OCI-LY7 (cell line): ENCODE measurements at places on chromosomes 16 and 17. TPM values are rescaled to one million over a fixed set of nuclear protein-coding genes. Genes with fewer than 3 reads are reported as not detected.

DNA sequence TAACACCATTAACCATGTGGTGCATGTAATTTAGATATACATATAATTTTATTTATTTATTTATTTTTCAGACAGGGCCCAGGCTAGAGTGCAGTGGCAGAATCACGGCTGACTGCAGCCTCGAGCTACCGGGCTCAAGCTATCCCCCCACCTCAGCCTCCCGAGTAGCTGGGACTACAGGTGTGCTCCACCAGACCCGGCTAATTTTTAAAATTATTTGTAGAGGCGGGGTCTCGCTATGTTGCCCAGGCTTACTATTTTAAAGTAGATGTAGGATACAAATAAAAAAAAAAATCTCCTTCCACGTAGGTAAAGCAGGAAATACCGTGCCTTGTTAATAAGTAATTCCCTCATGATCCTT, 446 bp upstream of the COQ7 start:
- no peak for DNase-seq

- no peak for DNase-seq
These were observed 13.7 kb downstream of the CLCN7 start for GRCh38 chr16:1461146-1461545.

GRCh38 chr16:11232852-11233726, 22.9 kb downstream of the SOCS1 start:
- DNase-seq = peak; percentile 51

GRCh38 chr17:14078027-14078426, 8.7 kb downstream of the COX10 start:
- no peak for DNase-seq

GRCh38 chr17:68400404-68400735, 56.9 kb downstream of the WIPI1 start:
- no peak for DNase-seq

DNA sequence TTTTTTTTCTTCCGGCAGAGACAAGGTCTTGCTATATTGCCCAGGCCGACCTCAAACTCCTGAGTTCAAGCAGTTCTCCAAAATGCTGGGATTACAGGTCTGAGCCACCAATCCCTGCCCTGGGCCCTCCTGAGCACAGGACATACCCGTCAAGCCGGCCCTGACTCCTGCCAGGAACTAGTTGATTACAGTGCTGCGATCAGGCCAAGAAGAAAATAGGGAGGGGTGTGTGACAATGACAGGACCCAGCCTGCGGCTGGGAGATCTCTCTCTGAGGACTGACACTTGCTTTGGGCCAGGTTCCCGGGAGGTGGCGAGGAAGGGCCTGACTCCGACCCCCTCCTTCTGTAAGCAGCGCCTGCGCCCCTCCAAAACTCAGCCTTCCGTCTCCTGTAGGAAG, 276.6 kb downstream of the MRTFB start:
- DNase-seq = no peak

GRCh38 chr17:68847711-68848110, 107.5 kb downstream of the ABCA8 start:
- DNase-seq = no peak

DNA sequence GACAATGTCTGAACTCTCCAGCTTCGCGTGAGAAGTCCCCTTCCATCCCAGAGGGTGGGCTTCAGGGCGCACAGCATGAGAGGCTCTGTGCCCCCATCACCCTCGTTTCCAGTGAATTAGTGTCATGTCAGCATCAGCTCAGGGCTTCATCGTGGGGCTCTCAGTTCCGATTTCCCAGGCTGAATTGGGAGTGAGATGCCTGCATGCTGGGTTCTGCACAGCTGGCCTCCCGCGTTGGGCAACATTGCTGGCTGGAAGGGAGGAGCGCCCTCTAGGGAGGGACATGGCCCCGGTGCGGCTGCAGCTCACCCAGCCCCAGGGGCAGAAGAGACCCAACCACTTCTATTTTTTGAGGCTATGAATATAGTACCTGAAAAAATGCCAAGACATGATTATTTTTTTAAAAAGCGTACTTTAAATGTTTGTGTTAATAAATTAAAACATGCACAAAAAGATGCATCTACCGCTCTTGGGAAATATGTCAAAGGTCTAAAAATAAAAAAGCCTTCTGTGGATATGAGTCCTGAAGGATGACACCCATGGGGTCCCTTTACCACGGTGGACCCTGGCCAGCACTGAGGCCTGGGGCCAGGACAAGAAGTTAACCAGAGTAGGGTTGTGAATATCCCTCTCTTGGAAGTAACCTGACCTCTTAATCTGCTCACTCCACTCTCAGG, 10.5 kb upstream of the ITGAD start:
- peak; percentile 54 for DNase-seq

- no peak for DNase-seq
These were observed 89.4 kb downstream of the RPA1 start for GRCh38 chr17:1919201-1919600.

DNA sequence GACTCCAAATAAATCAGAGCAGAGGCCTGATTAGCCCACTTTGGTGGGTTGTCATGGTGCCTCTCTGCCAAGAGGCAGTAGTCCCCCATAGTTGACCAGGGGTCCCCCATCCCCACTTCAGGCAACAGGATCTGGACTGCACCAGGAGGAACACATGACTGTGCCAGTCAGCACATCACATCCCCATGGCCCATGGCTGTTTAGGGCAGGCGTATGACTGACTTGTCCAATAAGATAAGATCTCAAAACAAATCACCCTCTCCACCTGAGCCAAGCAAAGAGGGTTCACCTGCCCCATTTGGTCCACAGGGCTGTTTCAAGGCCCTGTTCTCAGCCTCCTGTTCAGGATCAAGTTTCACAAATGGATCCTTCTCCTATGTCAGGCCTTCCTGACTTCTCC, 93.3 kb downstream of the C16orf78 start:
- DNase-seq = no peak

DNA sequence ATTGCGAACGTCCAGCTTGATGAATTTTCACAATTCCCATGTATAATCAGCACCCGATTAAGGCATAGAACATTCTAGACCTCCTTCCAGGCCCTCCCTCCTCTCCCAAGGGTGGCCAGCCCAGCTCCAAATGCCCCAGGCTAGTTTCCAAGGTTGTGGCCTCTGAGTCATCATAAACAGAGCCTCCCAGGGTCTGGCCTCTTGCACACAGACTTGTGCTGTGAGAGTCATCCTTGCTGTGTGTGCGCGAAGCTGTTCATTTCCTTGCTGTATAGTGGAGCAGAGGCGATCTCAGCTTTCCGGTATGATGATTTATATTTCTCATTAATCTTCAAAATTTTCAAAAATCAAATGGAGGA, 20.5 kb upstream of the JPH3 start:
- no peak for DNase-seq

- no peak for DNase-seq
These were observed 7.6 kb upstream of the BEAN1 start for GRCh38 chr16:66419527-66419926.

GRCh38 chr16:86051368-86052114, 152.6 kb downstream of the IRF8 start:
- no peak for DNase-seq

- DNase-seq = no peak
These were observed 580.1 kb downstream of the WWOX start for GRCh38 chr16:78679546-78679945.

GRCh38 chr16:88539652-88540345, 30.4 kb upstream of the ZC3H18 start:
- DNase-seq = no peak

GRCh38 chr17:1931844-1932579, 93.1 kb downstream of the RTN4RL1 start:
- no peak for DNase-seq

DNA sequence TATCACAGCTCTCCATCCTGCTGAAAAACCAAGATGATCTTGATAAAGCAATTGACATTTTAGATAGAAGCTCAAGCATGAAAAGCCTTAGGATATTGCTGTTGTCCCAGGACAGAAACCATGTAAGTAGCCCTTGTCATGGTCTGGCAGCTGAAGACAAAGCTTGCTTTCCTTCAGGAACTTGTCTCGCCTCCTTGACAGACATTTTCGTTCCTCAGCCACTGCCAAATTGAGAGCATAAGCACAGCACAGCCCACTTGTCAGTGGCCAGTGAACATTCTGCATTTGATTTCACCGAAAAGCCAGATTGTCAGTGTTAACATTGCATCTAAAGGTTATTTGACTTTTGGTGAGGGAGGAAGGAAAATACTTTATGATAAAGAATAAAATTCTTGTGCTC, 35.6 kb downstream of the MAP3K3 start:
- DNase-seq = no peak

DNA sequence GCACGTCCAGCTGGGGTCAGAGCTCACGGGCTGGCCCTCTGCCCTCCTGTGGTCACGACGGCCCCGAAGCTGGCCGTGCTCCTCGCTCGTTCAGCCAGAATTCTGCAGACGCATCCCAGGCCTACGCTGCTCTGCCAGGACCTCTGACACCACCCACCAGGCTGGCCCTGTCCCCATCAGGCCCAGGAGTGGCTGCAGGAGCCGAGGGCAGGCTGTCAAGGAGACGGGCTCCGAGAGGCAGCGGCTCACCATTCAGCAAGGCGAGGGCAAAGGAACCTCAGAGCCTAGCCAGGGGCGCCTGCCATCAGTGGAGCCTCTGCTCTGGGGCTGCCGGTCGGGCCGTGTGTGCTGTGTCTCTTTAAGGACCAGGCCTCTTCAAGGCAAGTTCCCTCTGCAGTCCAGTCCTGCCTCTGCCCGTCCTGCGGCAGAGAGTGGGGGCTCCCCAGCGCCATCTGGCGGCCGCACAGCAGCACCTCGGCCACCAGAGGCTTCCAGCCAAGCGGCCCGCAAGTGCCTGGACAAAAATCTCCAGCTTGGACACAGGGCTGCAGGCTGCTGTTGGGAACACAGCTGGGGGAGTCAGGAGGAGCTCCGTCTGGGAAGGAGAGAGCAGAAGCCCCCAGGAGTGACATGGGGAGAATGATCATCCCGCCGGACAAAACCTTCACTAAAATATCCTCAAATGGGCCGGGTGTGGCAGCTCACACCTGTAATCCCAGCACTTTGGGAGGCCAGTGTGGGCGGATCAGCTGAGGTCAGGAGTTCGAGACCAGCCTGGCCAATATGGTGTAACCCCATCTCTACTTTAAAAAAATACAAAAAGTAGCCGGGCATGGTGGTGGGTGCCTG, 7.4 kb upstream of the ABR start:
- DNase-seq = peak; percentile 80

- no peak for DNase-seq
These were observed 18.0 kb downstream of the CLEC3A start for GRCh38 chr16:78040396-78040795.

GRCh38 chr16:3656491-3657468, 2.3 kb downstream of the DNASE1 start:
- no peak for DNase-seq

DNA sequence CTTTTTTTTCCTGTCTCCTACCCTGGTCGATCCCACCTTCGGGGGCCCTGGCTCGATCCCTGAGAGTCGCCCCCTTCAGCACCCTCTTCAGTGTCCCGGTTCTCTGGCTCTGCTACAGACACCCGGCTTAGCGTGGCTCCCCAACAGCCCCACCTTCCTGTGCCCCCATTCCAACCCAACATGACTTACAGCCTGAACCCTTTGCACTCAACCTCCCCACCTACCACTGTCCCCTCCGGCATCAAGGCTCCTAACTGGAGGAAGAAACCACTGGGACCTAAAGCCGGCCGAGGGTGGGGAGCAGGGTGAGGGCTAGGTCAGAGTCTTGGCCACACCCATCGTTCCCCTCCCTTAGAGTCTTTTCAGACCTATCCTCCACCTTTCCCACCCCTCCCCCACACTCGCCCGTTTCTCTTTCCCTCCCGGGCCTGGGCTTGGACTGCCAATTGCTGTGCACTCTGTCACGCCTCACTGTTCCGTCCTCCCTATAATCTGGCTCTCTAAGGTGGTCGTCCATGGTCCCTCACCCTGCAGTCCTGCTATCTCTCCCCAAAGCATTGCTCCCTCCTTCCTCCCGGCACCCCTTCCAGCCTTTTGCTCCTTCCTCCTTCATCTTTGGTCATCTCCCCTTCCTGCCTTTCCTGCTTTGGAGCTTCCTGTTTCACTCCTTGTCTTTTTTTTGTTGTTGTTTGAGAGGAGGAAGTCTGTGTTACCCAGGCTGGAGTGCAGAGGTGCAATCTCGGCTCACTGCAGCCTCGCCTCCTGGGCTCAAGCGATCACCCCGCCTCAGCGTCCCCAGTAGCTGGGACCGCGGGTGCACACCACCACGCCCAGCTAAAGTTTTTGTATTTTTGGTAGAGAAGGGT, 890 bp upstream of the CLDN7 start:
- no peak for DNase-seq

GRCh38 chr16:89564476-89565255, 4.2 kb downstream of the RPL13 start:
- peak; percentile 41 for DNase-seq

- DNase-seq = peak; percentile 67
These were observed 13.4 kb upstream of the PLLP start for GRCh38 chr16:57297856-57298255.

- DNase-seq = peak; percentile 95
These were observed 29.9 kb downstream of the PLCG2 start for GRCh38 chr16:81808933-81809480.

GRCh38 chr16:17437981-17438380, 32.8 kb downstream of the XYLT1 start:
- no peak for DNase-seq

Gene KRT222
- not detected in 2 replicates for total RNA-seq

Gene DNAH17
- total RNA-seq = 0.57 and 0.89 TPM in 2 replicates

Gene RAB37
- 12.7 and 18.9 TPM in 2 replicates for total RNA-seq

Gene PRR35
- total RNA-seq = not detected in 2 replicates

Gene TBC1D3
- not detected in 2 replicates for total RNA-seq

Gene PTGES3L
- total RNA-seq = 0.68 and 2.1 TPM in 2 replicates

Gene ACBD4
- total RNA-seq = 22.2 and 24.0 TPM in 2 replicates

Gene PRKAR1A
- total RNA-seq = 332 and 359 TPM in 2 replicates

Gene TSPOAP1
- total RNA-seq = 50.6 and 54.4 TPM in 2 replicates

Gene ZNHIT3
- total RNA-seq = 47.7 and 50.2 TPM in 2 replicates

Gene CFAP119
- total RNA-seq = 25.0 and 27.4 TPM in 2 replicates
